ENCODE measurements at places on chromosomes 6 and 20.

DNA sequence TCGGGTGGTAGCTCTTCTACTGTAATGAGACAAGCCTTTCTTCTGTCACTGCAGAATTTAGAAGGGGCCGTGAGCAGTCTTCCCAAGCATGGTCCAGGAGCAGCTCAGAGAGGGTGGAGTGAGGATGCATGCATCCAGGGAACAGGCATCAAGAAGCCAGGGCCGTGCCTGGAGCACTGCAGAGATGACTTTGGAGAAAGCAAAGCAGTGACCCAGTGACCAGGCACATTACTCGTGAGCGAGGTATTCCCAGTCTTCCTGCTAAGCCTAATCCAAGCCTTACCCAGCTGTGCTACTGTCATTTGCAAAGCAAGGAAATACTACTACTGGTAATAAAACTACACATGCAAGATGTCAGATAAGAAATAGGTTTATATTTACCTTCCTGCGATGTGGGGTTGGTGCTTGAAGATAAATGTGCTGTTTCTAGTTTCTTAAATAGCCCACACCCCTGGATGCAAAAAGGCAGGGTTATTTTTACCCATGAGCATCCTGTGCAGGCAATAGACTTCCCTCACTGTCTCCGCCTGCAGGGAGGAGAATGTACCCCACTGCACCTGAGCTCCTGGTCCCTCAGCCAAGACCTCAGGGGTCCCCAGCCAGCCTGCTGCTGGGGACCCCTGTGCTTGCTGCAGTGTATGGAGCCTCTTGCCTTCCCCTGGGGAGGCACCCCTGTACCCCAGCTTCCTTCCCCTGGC is 62.9 kb downstream of the SSR1 start:
- DNase-seq: no peak

DNA sequence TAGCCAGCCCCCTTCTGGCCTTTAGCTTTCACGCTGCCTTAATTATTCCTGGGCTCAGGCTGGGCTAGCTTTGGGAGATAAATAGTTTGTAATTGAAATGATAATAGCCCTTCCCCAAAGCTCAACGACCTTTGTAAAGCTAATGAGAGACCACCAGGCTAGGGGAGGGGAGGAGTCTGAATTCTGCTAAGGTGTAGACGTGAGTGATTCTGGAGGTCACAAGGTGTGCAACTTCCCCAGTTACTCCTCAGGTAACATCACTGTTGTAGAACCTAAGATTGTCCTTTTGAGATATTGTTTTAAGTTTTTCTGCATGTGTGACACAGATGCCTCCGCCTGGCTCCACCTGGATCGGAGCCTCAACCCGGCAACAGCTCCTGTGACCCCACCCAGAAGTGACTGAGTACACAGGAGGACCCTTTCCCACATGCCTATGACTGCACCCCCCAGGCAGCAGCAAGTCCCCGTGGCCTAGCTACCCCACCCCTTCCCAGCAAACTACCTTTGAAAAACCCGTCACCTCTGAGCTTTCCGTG is 5.8 kb upstream of the GPR31 start:
- no peak for DNase-seq

DNA sequence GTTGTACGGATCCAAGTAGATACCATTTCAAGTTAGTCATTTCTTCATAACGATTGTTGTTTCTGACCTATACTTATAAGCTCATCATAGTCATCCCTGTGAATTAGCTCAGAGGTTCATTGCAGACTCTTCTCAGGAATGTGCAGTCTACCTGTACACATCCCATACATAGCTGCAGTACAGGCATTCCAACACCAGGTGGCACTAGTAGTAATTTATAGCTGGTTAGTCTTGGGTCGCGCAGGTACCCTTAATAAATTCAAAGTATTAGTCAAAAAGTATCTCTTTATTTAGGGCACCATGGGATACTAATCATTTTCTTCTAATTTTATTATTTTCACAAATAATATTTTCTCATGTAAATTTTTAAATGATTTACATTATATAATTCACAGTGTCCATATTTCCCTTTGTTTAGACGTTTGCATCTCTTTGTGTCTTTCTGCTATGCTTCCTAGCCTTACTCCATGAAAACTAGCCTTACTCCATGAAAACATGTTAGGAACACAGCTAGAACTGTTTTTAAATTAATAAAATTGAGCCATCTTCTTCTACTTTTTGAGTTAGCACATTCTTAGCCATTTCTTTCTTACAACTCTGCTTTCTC is 128.6 kb upstream of the FAM83B start:
- peak; percentile 23 for DNase-seq

- no peak for DNase-seq
Measured at GRCh38 chr20:17097603-17098002, 129.2 kb upstream of the PCSK2 start.

DNA sequence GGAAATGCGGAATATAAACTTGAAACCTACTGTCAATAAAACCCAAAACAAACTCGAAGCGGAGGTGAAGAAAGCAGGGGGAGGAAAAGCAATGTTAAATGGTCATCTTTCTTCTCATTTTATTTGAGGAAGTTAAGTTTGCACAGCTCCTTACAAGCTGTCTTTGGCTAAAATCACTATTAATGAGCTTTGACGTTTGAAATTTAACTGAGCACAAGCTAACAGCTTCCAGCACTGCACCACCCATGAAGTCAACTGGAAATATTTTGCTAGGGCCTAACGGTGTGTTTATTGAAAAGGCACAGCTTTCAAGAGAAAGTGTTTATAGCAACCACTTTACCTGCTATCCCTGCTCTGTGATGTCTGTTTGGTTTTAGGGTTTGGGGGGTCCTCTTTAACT is 103.8 kb downstream of the PKHD1 start:
- no peak for DNase-seq

- no peak for DNase-seq
Measured at GRCh38 chr6:125533710-125534397, 215.6 kb upstream of the HEY2 start.

- DNase-seq: no peak
Measured at GRCh38 chr6:39166912-39167290, 51.9 kb upstream of the SAYSD1 start.

DNA sequence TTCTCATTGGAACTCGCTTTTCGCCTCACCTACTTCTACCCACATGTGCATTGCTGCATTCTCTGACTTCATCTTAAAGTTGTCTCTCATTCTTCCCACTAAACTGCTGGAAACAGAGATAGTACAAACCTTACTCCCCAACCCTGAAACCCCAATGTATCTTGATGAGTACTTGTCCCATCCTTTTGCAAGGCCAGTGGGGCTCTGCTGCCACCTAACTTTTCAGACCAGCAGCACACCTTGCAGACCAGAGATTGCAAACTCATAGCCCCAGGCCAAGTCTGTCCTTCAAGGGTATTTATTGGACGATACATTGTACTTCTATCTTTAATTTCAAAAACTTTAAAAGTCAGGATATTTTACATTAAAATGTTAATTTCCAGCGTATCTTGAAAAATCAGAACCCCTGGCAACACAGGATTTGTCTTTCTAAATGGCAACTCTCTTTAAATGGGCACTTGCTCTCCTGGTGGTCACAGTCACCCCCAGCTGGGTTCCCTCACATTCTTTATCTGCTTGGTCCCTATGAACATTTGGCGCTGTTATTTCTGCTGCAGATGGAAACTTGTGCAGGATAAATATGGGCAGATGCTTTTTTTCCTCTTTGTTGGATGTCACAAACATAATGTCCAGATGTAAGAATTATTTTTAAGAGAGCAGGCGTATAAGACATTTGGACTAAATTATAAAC is 83.9 kb downstream of the SOD2 start:
- no peak for DNase-seq

DNA sequence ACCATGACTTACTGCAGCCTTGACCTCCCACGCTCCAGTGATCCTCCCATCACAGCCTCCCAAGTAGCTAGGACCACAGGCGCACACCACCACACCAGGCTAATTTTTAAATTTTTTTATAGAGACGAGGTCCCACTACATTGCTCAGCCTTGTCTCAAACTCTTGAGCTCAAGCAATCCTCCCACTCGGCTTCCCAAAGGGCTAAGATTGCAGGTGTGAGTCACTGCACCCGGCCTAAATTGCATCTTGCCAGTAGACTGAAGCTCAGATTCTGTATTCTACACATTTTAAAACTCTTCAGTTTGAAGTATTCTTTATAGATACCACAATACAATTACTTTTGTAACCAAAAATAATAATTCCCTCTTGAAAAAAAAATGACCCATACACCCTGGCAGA is 11.4 kb downstream of the NUDT3 start:
- DNase-seq: no peak

- DNase-seq: no peak
Measured at GRCh38 chr20:46715292-46715756, 5.9 kb downstream of the SLC2A10 start.

GRCh38 chr20:4569865-4570264 is 151.8 kb upstream of the PRND start:
- DNase-seq: no peak

DNA sequence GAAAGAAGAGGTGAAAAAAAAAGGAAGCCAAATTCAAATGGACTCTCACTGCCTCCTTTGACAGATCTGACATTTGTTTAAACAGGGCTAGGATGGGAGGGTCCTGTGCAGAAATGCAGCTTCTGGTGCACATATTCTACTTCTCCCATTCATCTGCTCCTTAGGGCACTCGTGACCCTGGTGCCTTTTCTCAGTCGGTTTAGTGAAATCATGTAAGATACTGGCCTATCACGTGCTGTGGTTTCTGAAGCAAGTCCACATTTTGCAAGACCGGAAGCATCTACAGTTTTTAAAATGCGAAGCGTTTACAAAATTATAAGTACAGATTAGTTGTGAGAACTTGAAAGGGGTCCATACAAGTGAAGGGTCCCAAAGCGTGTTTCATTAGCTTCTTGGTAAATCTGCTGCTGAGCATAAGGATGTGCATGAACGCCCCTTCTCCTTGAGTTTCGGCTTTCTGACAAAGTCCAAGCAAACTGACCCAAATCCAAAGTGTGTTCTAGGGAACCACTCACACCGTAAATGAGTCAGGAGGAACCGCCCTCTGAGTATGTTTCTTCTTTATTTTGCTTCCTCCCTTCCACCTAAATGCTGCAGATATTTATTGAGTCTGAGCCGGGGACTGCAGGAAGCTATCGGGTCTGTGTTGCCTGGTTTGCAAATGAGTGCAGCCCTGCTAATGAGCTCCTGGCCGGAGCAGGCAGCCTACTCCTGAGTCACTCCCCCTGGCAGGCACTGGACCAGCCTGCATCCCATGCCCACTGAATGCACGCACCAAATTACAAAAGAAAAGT is 323.8 kb upstream of the JARID2 start:
- DNase-seq: no peak

DNA sequence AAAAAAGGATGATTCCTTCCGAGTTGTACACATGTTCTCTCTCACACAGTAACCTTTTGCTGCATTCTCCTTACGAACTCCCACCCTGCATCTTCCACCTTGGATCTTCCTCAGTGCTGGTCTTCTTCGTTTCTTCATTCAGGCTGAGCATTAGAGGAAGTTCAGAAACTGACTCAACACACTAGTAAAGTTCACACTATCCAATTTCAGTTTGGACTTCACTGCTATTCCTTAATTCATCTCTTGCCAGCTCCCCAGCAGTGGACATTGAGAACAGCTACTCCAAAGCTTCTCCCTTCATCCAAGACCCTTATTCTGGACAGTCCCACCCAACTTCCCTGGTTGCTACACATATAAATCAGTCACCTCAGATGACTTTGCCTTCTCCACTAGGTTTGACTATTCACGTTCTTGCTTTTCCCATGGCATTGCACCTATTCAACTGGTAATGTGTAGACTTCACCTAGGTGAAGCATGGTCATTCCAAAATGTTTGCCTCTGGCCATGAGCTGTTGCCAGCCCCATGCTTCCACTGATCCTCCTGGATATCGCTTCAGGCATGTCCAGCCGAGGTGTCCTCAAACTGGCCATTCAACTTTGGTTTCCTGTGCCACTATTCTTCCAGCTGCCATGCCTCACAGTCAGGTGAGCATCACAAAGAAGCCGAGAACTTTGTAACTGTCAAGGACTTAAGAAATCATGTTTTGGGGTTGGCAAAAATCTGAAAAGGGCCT is 103.9 kb upstream of the EMILIN3 start:
- no peak for DNase-seq

DNA sequence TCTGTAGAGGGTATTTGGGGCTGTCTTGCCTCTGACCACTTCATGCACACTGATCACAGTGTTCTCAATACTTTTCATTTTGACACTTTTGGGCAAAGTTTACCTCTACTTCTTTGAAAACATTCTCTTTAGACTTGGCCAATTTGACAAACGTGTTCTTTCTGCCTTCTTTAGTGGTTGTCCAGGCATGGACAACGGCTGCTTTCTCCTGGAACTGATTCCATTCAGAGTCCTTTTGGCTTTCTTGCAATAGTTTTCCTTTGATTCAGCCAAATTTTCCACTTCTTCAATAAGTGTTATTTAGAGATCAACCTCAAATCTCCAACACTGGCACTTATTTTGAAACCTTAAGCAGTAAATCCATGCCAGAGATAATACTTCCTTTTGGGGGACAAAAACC is 6.7 kb upstream of the CST9 start:
- DNase-seq: no peak

GRCh38 chr20:62898970-62899632 is 27.2 kb downstream of the DIDO1 start:
- DNase-seq: no peak

DNA sequence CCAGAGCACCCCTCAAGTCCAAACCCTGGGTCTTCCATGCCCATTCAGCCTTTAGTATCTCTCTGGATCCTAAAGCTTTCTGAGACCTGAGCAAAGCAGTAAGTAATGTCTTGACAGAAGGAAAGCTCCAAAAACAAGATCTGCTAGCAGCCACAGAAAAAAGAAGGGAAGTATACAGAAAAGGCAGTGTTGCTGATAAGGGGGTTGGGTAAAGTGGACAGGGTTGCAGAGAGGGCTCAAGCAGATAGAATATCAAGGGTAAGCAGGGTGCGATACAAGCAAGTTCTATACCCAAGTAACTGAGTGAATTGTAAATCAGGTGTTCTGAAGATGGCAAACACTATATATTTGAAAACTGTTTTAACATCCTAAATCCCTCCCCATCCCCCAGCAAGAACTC is 113.4 kb upstream of the CARMIL1 start:
- DNase-seq: no peak

DNA sequence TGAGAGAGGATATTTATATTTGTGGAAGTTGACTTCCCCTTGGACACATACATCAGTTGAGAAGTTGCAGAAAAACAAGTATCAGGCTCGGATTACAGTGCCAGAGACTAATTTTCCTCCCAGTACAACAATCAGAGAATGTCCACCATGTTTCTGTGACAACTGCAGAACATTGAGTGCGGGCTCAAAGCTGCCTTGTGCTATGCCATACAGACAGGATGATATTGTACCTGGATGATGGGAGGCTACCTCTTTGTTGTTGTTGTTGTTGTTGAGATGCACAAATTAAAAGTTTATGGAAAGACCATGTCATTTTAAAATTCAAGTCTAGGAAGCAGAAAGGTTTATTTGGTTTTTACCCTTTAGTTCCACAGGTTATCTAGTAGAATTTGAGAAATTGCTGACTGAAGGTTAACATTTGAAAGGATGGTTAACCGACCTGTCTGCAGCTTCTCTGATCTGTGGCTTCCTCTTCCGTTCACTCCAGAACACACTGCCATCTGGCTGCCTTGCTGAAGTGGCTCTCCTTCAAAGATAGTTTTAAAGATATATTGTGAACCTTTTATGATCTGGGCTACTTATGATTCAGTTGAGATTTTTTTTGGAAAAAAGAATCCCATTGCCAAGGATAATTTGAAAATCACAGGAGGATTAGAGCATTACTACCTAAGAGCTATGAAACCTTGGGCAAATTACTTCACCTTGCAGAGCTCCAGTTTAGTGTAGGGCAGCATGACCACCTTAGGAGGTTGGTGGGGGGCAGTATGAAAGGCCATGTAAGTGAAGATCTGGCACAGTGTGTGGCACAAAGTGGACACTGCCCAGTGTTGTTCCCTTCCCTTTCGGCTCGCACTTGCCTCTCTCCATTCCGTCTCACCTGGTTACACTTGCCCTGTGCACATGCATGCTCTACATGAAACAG is 15.9 kb downstream of the TMEM200A start:
- DNase-seq: no peak
